Spinal cord (tissue), 10 donors: ENCODE measurements at places on chromosomes 12 and 14.

GRCh38 chr14:70018713-70019211, 139.5 kb downstream of the SMOC1 start:
- no peak for DNase-seq

DNA sequence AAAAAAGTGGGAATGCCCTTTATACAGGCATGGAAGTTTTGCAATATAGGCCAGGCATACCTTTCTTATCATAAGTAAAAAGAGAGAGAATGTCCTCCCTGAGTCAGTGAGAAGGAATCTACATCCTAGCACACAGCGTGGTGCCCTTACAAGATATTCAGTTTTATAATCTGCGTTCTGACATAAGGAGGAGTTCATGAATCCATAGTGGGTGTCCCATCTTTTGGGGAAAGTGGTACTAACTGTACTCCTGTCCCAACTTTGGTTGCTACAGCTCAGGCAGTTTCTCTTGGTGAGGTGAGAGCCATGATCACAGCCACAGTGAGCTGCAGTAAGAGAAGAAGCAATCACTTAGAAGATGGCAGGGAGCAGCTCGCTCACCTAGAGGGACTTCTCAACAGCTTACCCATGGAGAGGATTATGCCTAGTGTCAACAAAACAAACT, 332.9 kb downstream of the BCAT1 start:
- DNase-seq, result no peak

- no peak for DNase-seq
Measured at GRCh38 chr14:60197629-60198303, 32.6 kb upstream of the DHRS7 start.

DNA sequence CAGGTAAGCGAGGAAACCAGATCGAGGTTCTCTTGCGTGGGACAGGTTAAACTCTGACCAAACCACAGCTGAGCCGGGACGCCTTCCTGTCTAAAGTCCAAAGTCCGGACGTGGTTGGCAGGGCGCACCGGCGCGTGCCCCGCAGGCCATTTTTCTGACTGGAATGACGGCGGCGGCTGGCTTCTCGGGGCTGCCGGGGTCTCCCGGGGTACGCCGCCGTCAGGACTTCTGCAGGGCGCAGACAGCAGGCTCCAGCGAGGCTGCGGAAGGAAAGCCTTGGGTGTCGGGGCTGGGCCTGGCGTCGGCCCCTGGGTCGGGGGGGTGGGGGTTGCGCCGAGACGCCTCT, 32.8 kb downstream of the MIA2 start:
- DNase-seq, result peak; percentile 50

GRCh38 chr12:47410383-47410782, 295.4 kb downstream of the RPAP3 start:
- DNase-seq, result no peak

- no peak for DNase-seq
Measured at GRCh38 chr14:64289571-64289970, 4.6 kb downstream of the ESR2 start.

- no peak for DNase-seq
Measured at GRCh38 chr12:43795716-43796280, 10.3 kb downstream of the TWF1 start.
